ENCODE measurements at places on chromosomes 6 and 20.

- no peak overlapping the region for H3K4me3 ChIP-seq
- peak; percentile 32 for DNase-seq
- H3K4me1 ChIP-seq, result no peaks in the 10 kb centered on the region
Measured at GRCh38 chr6:132298344-132298949, 102.8 kb downstream of the MOXD1 start.

GRCh38 chr6:112237595-112237994, 16.8 kb downstream of the LAMA4 start:
- H3K27me3 ChIP-seq, result peaks cover 49% of the 10 kb centered on the region
- no peak overlapping the region for H3K4me3 ChIP-seq
- H3K27ac ChIP-seq, result no peak overlapping the region
- H3K4me1 ChIP-seq, result peaks cover 29% of the 10 kb centered on the region
- H3K36me3 ChIP-seq, result no peaks in the 10 kb centered on the region
- DNase-seq, result no peak

GRCh38 chr6:56036916-56037600, 161.7 kb upstream of the BMP5 start:
- H3K4me1 ChIP-seq, result no peaks in the 10 kb centered on the region
- no peak for DNase-seq
- H3K27ac ChIP-seq, result no peak overlapping the region

- H3K27me3 ChIP-seq, result no peaks in the 10 kb centered on the region
- H3K4me1 ChIP-seq, result peaks cover 16% of the 10 kb centered on the region
Measured at GRCh38 chr20:32898729-32899128, 40.0 kb downstream of the EFCAB8 start.

DNA sequence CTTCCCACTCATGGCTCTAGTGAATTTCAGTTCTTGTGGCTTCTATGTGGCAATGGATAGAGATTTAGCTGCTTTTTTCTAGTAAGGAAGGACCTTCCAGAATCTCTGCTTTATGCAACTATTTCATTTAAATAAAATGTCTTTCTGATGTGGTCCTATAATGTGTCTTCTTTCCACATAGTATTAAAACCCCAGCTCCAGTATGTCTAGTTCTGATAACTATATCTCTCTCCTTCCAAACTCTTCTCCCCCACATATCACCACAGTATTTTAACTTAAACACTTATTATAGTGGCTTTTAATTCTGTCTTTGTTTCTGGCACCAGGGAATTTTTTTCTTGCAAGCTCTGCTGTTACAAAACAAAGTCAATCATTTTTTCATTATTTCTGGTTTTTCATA, 40.6 kb upstream of the SUMO4 start:
- peaks cover 80% of the 10 kb centered on the region for H3K4me1 ChIP-seq
- no peaks in the 10 kb centered on the region for H3K27me3 ChIP-seq
- H3K36me3 ChIP-seq, result peaks cover 18% of the 10 kb centered on the region
- no peak overlapping the region for H3K4me3 ChIP-seq
- peak overlapping the region; percentile 61 for H3K27ac ChIP-seq
- no peak for DNase-seq

DNA sequence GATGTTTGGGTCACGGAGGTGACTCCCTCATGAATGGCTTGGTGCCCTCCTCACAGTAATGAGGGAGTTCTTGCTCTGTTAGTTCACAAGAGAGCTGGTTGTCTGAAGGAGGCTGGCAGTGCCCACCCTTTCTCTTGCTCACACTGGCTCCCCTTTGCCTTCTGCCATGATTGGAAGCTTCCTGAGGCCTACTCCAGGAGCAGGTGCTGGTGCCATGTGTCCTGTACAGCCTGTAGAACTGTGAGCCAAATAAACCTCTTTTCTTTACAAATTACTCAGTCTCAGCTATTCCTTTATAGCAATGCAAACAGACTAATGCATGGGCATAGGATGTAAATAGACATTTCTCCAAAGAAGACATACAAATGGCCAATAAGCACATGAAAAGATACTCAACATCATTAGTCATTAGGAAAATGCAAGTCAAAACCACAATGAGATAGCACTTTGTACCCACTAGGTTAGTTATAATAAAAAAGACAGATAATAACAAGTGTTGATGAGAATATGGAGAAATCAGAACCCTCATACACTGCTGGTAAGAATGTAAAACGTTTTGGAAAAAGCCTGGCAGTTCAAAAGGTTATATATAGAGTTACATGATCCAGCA, 17.7 kb downstream of the C20orf203 start:
- peaks cover 9% of the 10 kb centered on the region for H3K36me3 ChIP-seq
- H3K4me3 ChIP-seq, result no peak overlapping the region
- peaks cover 11% of the 10 kb centered on the region for H3K4me1 ChIP-seq
- no peak for DNase-seq
- H3K27ac ChIP-seq, result peak overlapping the region; percentile 33

GRCh38 chr6:26251354-26252076, 113.5 kb upstream of the BTN3A2 start:
- H3K27me3 ChIP-seq, result no peaks in the 10 kb centered on the region
- H3K27ac ChIP-seq, result peak overlapping the region; percentile 99
- H3K4me3 ChIP-seq, result peak overlapping the region; percentile 81
- DNase-seq, result peak; percentile 81

- DNase-seq, result peak; percentile 85
- H3K36me3 ChIP-seq, result no peaks in the 10 kb centered on the region
- H3K27ac ChIP-seq, result no peak within 1 kb of the TSS
- H3K4me1 ChIP-seq, result peaks cover 30% of the 10 kb centered on the region
Measured at GRCh38 chr20:10673842-10674683, at the start of gene JAG1. JAG1 (minus strand) TSS chr20:10673999; CDS start chr20:10673530, 469 bp downstream.

- H3K4me3 ChIP-seq, result no peak overlapping the region
- H3K4me1 ChIP-seq, result no peaks in the 10 kb centered on the region
- no peak overlapping the region for H3K27ac ChIP-seq
- H3K27me3 ChIP-seq, result peaks cover 68% of the 10 kb centered on the region
Measured at GRCh38 chr20:49562311-49563014, 5.5 kb downstream of the PTGIS start.

DNA sequence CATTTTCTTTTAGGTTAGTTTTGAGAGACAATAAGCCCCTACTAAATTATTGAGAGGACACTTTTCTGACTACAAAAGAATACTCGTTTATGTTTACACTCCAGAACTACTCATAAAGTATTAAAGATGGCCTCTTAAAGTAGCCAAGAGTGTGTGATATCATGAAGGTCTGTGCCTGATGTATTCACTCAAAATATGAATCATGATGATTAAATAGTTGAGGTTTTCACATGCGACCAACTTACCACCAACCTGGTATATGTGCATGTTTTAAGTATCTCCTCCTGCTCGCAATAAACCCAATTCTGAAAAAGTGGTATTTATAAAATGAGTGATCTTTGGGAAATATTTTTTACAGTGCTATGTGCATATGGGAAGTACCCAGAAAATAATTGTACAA, 43.9 kb downstream of the IL20RA start:
- DNase-seq, result no peak
- peaks cover 47% of the 10 kb centered on the region for H3K27me3 ChIP-seq
- H3K36me3 ChIP-seq, result no peaks in the 10 kb centered on the region
- H3K4me3 ChIP-seq, result no peak overlapping the region

DNA sequence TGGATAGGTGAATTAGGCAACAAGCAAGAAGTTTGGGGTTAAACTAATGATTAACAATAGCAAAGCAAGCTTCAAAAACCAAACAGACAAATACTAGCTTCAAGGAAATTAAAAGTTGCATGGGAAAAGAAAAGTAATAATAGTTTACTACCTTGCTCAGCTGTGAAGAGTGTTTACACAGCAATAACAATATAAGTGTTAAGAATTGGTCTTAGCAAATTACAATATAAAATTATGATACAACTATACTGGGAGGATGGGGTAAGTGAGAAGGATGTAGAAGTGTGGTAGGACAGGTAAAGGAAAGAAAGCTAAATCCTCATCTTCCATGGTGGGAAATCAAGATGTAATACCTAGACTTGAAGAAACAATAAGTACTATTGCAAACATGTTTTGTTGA, 137.7 kb upstream of the MAFB start:
- no peak for DNase-seq
- H3K27me3 ChIP-seq, result peaks cover 14% of the 10 kb centered on the region
- H3K36me3 ChIP-seq, result no peaks in the 10 kb centered on the region
- no peak overlapping the region for H3K4me3 ChIP-seq

DNA sequence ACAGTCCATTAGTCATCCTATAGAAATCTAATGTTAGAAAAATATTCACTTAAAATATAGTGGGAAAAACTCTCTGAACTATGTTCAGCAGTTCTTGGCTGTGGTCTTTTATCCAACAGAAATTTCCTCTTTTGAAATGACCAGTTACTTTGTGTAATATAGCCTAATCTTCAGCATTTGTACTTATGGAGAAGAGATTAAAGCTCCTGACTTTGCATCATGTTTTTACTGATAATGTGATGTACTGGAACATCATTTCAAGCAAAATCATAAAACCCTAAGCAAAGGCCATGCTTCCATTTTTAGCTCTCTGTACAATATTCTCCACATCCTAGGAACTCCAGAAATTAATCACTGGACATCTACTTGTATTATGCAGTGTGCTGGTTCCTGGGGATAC, 430.8 kb upstream of the RUNX2 start:
- DNase-seq, result no peak
- H3K4me3 ChIP-seq, result no peak overlapping the region

DNA sequence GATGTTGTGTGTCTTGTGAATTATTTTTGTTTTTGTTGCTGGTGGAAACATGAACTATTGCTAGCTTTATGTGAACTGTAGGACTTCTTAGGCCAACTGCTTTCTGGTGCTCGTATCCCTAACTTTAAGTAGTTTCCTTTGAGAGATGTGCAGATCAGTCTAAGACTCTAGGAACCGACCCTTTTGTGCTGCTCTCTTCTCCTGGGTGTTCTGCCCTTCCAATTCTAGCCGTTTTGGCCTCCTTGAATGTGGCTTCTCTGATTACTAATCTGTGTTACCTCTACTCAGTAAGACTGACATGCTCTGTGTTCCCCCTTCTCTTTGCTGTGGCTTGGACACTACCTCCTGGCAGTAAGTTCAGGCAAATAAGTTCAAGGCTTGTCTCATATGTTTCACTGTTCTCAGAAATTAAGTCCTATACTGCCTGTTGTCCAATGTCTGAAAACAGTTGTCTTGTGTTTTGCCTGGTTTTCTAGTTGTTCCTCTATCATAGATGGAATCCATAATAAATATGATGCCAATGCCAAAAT, 58.0 kb downstream of the FOXO3 start:
- no peaks in the 10 kb centered on the region for H3K36me3 ChIP-seq
- no peak overlapping the region for H3K27ac ChIP-seq
- DNase-seq, result no peak
- H3K4me1 ChIP-seq, result peaks cover 61% of the 10 kb centered on the region
- no peaks in the 10 kb centered on the region for H3K27me3 ChIP-seq

DNA sequence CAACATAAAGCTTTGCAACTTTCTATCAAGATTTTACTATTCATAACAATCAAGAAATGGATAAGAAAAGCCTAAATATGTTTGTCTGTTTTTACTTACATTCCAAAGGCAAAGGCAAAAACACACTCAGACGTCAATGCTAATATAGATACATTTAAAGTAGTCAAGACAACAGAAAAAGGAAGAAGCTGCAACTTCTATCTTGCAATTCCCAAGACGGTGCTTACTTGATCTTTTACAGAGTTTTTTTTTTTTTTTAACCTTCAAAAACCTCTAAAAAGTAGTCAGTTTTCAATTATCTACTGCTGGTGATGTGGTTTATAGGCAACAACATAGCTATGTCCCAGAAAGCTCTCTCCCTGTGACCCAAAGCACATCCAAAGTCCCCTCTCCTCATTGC, 58.1 kb downstream of the EPB41L2 start:
- no peaks in the 10 kb centered on the region for H3K27me3 ChIP-seq
- H3K4me3 ChIP-seq, result no peak overlapping the region
- DNase-seq, result no peak
- H3K4me1 ChIP-seq, result no peaks in the 10 kb centered on the region
- peaks cover 22% of the 10 kb centered on the region for H3K36me3 ChIP-seq

DNA sequence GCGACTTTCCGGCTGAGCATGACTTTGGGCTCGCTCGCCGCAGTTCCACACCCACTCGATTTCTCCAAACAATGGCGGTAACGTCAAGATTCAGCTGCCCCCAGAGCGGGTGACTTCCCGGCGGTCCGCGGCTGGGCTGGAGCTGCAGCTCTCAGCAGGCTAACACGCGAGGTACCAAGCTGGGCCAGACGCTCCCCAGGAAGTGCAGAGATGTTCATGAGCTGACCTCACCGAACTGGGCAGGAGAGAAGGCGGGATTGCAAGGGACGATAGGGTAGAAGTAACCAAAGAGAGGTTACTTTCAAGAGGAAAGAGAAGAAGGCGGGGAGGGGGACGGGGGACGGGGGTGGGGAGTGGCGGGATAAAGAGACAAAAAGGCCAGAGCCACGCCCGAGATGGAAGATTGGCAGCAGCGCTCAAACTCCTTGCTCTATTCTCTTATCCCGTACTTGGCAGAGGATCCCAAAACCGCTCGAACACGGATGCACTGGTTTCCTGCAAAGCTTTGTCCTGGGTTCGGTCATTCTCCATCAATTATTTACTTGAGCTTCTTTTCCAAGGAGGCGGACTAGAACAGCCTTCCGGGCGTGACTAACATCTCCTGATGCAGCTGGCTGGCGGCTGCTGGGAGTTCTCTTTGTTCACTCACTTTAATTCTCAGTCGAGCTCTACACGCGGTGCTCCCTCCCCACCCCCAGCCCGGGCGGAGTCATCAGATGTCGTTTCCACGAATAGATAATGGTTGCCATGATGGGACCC, at the start of gene MTCL3:
Gene MTCL3 (minus strand): TSS at position 626 of the 759 bp plus-strand sequence.
- peaks cover 3% of the 10 kb centered on the region for H3K36me3 ChIP-seq
- peak within 1 kb of the TSS; percentile 74 for H3K4me3 ChIP-seq
